Thoracic aorta (tissue), 2 donors: ENCODE measurements at places on chromosomes 1 and 21. TPM values are rescaled to one million over a fixed set of nuclear protein-coding genes. Genes with fewer than 3 reads are reported as not detected.

Gene S100A2
- 1.1 TPM for total RNA-seq

Gene FCRL5
- total RNA-seq: 0.21 TPM

Gene S100A1
- not detected for total RNA-seq

Gene AMIGO1
- 7.8 TPM for total RNA-seq

Gene S1PR1
- total RNA-seq: 42.5 TPM

Gene PTCH2
- 0.95 TPM for total RNA-seq

Gene RGS16
- 8.8 TPM for total RNA-seq

GRCh38 chr1:61692155-61692800, 32.7 kb downstream of the TM2D1 start:
- no peak for DNase-seq
- H3K4me1 ChIP-seq: peaks cover 3% of the 10 kb centered on the region
- peak overlapping the region; percentile 34 for H3K4me3 ChIP-seq
- no peaks in the 10 kb centered on the region for H3K36me3 ChIP-seq
- peak overlapping the region; percentile 53 for H3K27ac ChIP-seq
- H3K27me3 ChIP-seq: no peaks in the 10 kb centered on the region

DNA sequence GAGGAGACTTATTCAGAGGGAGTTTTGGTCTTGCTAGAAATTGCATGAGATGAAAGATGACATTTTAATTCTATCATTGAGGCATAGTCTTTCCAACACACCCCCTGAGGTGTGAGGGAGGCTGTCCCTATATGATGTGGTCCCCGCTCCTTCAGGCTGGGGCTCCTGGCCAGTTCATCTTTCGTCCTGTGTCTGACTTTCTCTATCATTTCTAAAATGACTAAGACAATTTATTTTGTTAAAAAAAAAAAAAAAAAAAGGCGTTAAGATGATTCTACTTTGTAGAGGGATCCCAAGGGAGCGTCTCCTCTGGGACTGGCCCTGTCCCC, 50.5 kb downstream of the PRKCZ start:
- H3K4me3 ChIP-seq: no peak overlapping the region
- H3K36me3 ChIP-seq: no peaks in the 10 kb centered on the region
- no peak overlapping the region for H3K27ac ChIP-seq
- no peaks in the 10 kb centered on the region for H3K27me3 ChIP-seq

- no peak overlapping the region for H3K27ac ChIP-seq
- H3K4me1 ChIP-seq: no peaks in the 10 kb centered on the region
- H3K4me3 ChIP-seq: no peak overlapping the region
- H3K36me3 ChIP-seq: no peaks in the 10 kb centered on the region
Measured at GRCh38 chr1:1975535-1975934, 28.1 kb downstream of the CFAP74 start.

GRCh38 chr1:107840725-107841124, 124.3 kb downstream of the VAV3 start:
- H3K27me3 ChIP-seq: no peaks in the 10 kb centered on the region
- no peaks in the 10 kb centered on the region for H3K4me1 ChIP-seq
- H3K27ac ChIP-seq: no peak overlapping the region
- no peak for DNase-seq
- no peaks in the 10 kb centered on the region for H3K36me3 ChIP-seq
- H3K4me3 ChIP-seq: no peak overlapping the region

- H3K4me3 ChIP-seq: no peak overlapping the region
- H3K4me1 ChIP-seq: no peaks in the 10 kb centered on the region
- no peaks in the 10 kb centered on the region for H3K36me3 ChIP-seq
- no peak for DNase-seq
Measured at GRCh38 chr1:203227371-203228083, 1.9 kb downstream of the CHIT1 start.

GRCh38 chr1:24381256-24381655, 32.3 kb downstream of the STPG1 start:
- H3K36me3 ChIP-seq: no peaks in the 10 kb centered on the region
- no peak overlapping the region for H3K4me3 ChIP-seq
- no peaks in the 10 kb centered on the region for H3K27me3 ChIP-seq
- H3K27ac ChIP-seq: no peak overlapping the region
- H3K4me1 ChIP-seq: no peaks in the 10 kb centered on the region

DNA sequence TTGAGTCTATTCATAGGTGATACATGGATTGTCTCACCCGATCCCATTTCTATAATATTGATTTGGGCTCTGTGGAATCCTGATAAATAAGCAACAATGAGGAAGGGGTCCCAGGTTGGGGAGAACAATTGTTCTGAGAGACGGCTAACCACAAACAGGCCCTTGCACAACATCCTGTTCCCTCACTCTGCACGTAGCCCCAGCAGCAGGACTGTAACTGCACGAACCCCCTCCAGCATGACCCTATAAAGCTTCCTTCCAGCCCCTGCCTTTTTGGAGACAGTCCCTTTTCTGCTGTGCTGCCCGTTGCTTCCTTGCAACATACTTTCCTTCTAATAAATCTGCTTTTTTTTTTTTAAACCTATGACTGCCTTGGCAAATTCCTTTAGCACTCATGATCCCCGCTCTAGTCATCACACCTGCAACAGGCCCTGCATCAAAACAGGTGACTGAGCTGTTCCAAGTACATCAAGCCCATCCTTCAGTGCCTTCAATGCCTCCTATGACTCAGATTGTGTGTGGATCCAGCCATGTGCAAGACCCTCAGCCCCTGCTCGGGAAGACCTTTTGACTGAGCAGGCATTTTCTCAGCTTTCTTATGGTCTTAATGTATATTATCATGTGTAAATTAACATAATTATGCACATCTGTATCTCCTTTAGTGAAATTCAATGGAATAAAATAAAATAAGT, 63.7 kb upstream of the B3GALNT2 start:
- no peaks in the 10 kb centered on the region for H3K4me1 ChIP-seq
- H3K27me3 ChIP-seq: no peaks in the 10 kb centered on the region
- no peak overlapping the region for H3K4me3 ChIP-seq
- no peak for DNase-seq
- H3K36me3 ChIP-seq: no peaks in the 10 kb centered on the region
- no peak overlapping the region for H3K27ac ChIP-seq

- H3K36me3 ChIP-seq: no peaks in the 10 kb centered on the region
- DNase-seq: no peak
- no peaks in the 10 kb centered on the region for H3K27me3 ChIP-seq
- no peak overlapping the region for H3K27ac ChIP-seq
- H3K4me1 ChIP-seq: peaks cover 21% of the 10 kb centered on the region
- peak overlapping the region; percentile 46 for H3K4me3 ChIP-seq
Measured at GRCh38 chr1:89271341-89272015, 1.2 kb downstream of the GBP5 start.

GRCh38 chr1:154221278-154222001, 685 bp downstream of the UBAP2L start:
- peak overlapping the region; percentile 97 for H3K4me3 ChIP-seq
- H3K4me1 ChIP-seq: peaks cover 62% of the 10 kb centered on the region
- peak overlapping the region; percentile 89 for H3K27ac ChIP-seq

GRCh38 chr1:177928194-177928593, 41.7 kb downstream of the SEC16B start:
- H3K4me1 ChIP-seq: peaks cover 14% of the 10 kb centered on the region
- no peak for DNase-seq
- H3K27me3 ChIP-seq: no peaks in the 10 kb centered on the region

DNA sequence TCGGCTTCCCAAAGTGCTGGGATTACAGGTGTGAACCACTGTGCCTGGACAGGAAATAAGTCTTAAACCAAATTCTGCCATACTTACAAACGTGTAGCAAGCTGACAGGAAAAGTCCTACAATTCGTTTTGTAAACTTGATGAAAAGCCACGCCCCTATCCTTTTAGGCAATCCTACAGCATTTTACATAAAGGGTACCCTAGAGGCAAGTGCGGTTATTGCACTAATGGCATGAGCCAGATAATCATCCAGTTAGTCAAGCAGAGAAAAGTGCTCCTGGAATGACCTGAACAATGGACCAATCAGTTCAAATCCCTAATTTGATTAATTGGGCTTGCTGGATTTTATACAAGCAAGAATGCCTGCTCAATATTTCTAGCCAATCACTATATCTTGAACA, 338.2 kb downstream of the KIF26B start:
- H3K27ac ChIP-seq: no peak overlapping the region
- DNase-seq: no peak
- no peak overlapping the region for H3K4me3 ChIP-seq
- H3K27me3 ChIP-seq: no peaks in the 10 kb centered on the region
- no peaks in the 10 kb centered on the region for H3K4me1 ChIP-seq

DNA sequence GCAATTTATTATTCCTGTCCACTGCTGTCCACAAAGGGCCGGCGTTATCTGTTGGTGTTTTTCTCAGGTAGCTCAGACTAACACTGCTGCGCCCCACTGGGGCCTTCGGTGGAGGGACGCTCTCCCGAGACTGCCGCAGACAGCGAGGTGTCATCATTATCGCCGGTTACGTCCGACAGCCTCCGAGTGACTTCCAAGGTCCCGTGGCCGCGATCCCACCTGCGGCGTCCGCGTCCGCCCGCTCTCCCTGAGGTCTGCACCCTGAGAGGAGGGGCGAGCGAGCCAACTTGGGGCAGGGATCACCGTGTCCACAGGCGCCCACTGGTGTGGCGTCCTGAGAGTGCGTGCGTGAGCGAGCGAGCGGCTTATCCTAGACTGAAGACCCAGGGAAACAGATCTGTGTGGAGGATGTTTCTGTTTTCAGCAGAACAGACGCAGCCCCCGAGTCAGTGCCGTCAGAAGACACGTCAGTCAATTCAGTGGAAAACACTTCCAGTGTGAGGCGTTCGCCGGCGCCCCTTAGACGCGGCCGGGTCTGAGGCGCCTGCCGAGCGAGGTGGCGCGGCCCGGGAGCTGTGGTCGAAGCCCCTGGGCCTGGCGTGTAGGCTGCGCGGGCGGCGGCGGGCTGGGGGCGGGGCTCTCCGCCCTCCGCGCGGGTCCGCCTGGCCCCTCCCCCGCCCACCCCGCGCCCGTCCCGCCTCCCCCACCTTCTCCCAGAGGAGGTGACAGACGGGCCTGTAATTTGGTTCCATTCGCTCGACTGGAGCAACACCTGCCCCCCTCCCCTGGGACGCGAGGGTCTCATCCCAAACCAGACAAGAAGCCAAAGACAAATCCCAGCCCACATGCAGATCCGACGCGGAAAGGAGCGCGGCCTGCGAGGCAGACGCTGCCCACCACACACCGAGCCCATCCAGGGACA, 12.6 kb downstream of the NHLH2 start:
- no peak overlapping the region for H3K27ac ChIP-seq
- no peaks in the 10 kb centered on the region for H3K27me3 ChIP-seq
- peaks cover 4% of the 10 kb centered on the region for H3K4me1 ChIP-seq
- H3K4me3 ChIP-seq: peak overlapping the region; percentile 68

GRCh38 chr1:80993154-80993980, 807.4 kb upstream of the ADGRL2 start:
- H3K27ac ChIP-seq: no peak overlapping the region
- no peaks in the 10 kb centered on the region for H3K36me3 ChIP-seq
- no peak for DNase-seq

DNA sequence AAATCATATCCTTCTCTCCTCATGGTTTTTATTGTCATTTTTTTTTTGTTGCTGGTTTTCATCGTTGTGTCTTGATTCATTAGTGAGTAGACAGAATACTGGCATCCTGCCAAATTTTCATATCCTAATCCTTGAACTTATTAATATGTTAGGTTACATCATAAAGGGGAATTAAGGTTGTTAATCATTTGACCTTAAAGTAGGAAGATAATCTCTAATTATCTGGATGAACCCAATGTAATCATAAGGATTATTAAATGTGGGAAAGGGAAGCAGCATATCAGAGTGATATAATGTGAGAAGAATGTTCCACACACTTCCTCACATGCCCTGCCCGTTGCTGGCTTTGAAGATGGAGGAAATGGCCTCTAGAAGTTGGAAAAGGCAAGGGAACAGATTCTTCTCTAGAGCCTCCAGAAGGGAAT, 299.7 kb downstream of the HMCN1 start:
- no peaks in the 10 kb centered on the region for H3K27me3 ChIP-seq
- H3K36me3 ChIP-seq: no peaks in the 10 kb centered on the region
- DNase-seq: no peak
- peaks cover 14% of the 10 kb centered on the region for H3K4me1 ChIP-seq

- no peak overlapping the region for H3K27ac ChIP-seq
- no peak overlapping the region for H3K4me3 ChIP-seq
- H3K4me1 ChIP-seq: no peaks in the 10 kb centered on the region
- no peaks in the 10 kb centered on the region for H3K27me3 ChIP-seq
- no peaks in the 10 kb centered on the region for H3K36me3 ChIP-seq
Measured at GRCh38 chr1:197735461-197735860, 39.8 kb downstream of the DENND1B start.

GRCh38 chr21:46613391-46613790, 8.5 kb upstream of the S100B start:
- no peaks in the 10 kb centered on the region for H3K4me1 ChIP-seq
- H3K27me3 ChIP-seq: no peaks in the 10 kb centered on the region
- no peak overlapping the region for H3K4me3 ChIP-seq

- H3K27me3 ChIP-seq: no peaks in the 10 kb centered on the region
- DNase-seq: no peak
- no peaks in the 10 kb centered on the region for H3K36me3 ChIP-seq
- no peak overlapping the region for H3K27ac ChIP-seq
- no peak overlapping the region for H3K4me3 ChIP-seq
Measured at GRCh38 chr21:21714426-21714825, 716.2 kb downstream of the NCAM2 start.

DNA sequence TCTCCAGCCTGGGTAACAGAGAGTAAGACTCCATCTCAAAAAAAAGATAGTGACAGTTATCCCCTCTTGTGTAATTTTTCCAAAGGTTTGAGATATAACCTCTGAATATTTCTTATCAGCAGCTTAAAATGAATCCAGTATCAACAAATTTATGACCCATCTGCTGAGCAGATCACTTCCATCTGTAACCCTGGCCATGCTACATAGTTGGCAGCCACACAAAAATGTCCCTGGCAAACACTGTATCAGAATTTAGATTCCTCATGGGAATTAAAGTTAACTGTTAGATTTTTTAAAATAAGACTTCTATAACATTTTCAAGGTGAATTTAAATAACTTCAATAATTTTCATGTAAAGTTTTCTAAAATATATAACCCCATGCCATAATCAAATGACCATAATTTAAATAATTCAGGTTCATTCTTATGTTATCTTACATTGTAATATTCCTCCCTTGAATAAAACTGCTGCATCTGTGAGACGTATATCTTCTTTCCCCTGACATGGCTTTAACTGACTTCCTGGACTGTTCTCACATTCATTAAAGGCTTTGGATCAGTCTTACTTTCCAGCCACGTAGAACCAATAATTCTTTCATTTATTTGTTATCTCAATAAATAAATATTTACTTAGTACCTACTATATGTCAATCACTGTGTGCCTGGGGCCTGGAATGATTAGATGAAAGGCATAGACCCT, 5.3 kb upstream of the PRPF38B start:
- H3K27me3 ChIP-seq: no peaks in the 10 kb centered on the region
- no peak overlapping the region for H3K27ac ChIP-seq
- no peaks in the 10 kb centered on the region for H3K36me3 ChIP-seq
- H3K4me1 ChIP-seq: no peaks in the 10 kb centered on the region
- DNase-seq: no peak
